Cardiac muscle cell (in vitro differentiated cells and primary cell): ENCODE measurements at places on chromosomes 7 and 10.
A peak's percentile ranks its signal among the peaks of the same experiment; 100 is the strongest.

DNA sequence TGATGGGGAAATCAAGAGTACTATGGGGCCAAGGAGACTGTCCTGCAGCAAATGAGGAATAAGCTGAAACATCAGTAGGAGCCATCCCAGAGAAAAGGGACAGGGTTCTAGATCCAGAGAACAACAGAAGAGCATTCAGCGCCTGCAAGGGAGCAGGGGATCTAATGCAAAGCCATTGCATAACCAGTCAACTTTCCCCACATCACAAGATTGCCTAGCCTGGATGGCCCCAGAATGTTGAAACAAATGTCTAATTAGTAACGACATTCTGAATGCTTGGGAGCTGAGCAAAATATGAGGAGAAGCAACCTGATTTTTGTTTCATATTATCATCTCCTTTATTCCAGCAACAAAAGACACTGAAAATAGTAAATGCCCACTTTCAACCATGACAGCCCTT, 2.7 kb upstream of the MPP7 start:
- no peak for DNase-seq

GRCh38 chr7:3461923-3462322, 160.9 kb downstream of the SDK1 start:
- no peak for DNase-seq

- no peak for DNase-seq
Observed at GRCh38 chr7:140501966-140502365, 22.7 kb upstream of the MKRN1 start.

- peak; percentile 51 for DNase-seq
Observed at GRCh38 chr7:127107601-127108007, 145.1 kb downstream of the GRM8 start.

GRCh38 chr10:101939729-101940128, 96.1 kb upstream of the KCNIP2 start:
- DNase-seq = no peak
